ENCODE measurements at places on chromosomes 7 and 10.
A peak's percentile ranks its signal among the peaks of the same experiment; 100 is the strongest.

DNA sequence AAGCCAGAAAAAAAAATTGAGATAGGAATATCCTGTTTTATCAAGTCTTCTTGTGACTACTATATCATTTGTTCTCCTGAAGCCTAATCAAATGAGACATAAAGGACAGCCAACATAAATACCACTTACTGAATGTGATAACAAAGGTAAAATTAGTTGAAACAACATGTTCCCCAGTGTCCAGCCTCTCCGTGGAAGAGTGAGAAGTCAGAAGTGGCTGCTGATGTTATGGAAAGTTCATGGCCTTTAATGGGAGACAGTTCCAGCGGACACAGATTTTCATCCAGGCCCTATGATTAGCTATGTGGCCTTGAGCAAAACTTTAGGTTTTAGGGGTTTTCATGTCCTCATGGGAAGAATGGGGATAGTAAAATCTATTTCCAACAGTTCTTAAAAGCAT lies 724.3 kb downstream of the SUGCT start:
- H3K27ac ChIP-seq: no peak overlapping the region
- H3K36me3 ChIP-seq: no peaks in the 10 kb centered on the region
- no peak overlapping the region for H3K4me3 ChIP-seq
- H3K4me1 ChIP-seq: no peaks in the 10 kb centered on the region

DNA sequence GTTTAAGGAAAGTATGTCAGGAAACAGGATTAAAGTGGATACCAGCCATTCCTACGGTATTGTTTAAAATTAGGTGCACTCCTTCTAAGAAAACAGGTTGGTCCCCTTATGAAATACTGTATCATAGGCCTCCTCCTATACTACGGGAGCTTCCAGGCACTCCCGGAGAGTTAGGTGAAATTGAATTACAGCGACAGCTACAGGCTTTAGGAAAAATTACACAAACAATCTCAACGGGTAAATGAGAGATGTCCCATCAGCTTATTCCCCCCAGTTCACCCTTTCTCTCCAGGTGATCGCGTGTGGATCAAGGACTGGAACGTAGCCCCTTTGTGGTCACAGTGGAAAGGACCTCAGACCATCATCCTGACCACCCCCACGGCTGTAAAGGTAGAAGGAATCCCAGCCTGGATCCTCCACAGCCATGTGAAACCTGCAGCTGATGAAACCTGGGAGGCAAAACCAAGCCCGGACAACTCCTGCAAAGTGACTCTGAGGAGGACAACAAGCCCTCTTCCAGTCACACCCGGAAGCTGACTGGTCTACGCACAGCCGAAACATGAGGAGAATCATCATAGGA lies 25.1 kb upstream of the GHITM start:
- no peaks in the 10 kb centered on the region for H3K27me3 ChIP-seq
- no peaks in the 10 kb centered on the region for H3K36me3 ChIP-seq
- no peaks in the 10 kb centered on the region for H3K4me1 ChIP-seq
- H3K4me3 ChIP-seq: no peak overlapping the region
- no peak overlapping the region for H3K27ac ChIP-seq

GRCh38 chr10:34141032-34141680 lies 673.9 kb downstream of the PARD3 start:
- H3K36me3 ChIP-seq: no peaks in the 10 kb centered on the region
- no peaks in the 10 kb centered on the region for H3K27me3 ChIP-seq

DNA sequence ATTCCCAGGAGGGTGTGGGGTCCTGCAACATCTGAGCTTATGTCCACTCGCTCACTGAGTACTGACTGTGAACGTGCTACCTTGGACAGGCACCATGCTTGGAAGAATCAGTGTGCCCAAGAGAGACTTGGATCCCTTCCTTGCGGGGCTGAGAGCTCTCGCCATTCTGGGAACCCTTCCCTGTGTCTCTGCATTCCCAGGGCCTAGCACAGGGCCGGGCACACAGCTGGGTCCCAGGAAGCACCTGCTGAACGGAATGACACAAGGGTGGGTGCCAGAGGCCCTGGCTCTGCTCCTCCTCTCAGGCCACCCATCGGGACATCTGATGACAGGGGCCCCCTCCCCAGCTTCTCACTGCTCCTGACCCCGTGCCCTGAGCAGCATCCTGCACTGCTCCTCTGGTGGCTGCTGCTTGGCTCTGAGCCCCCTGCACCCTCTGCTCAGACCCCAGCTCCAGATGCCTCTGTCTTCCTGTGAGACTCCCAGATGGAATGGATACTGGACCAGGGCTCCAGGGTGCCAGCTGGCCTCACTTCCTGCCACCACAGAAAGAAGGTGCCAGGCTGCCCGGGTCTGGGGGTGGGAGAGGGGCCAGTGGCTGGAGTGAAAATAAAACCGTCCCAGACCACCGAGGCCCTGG lies 129.6 kb downstream of the NEURL1 start:
- no peak overlapping the region for H3K27ac ChIP-seq
- peaks cover 63% of the 10 kb centered on the region for H3K36me3 ChIP-seq
- no peak for DNase-seq
- H3K4me3 ChIP-seq: no peak overlapping the region

DNA sequence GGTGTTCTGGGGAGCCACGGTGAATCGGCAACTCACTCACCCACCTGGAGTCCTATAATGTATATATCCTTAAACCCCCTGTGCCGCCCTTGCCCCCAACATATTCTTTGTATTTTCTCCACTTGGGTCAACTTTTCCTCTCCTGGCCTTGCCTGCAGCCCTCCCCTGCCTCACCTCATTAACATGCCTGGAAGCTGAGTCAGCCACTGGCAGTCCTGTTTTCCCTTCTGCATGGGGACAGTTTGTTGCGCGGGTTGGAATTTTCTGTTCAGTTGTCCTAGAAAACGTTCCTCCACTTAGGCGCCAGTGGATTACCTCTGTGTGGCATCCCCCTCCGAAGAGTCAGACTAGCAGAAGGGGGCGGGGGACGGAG lies 97.4 kb downstream of the C10orf105 start:
- no peak overlapping the region for H3K27ac ChIP-seq
- no peaks in the 10 kb centered on the region for H3K36me3 ChIP-seq
- DNase-seq: no peak
- H3K4me1 ChIP-seq: peaks cover 5% of the 10 kb centered on the region

DNA sequence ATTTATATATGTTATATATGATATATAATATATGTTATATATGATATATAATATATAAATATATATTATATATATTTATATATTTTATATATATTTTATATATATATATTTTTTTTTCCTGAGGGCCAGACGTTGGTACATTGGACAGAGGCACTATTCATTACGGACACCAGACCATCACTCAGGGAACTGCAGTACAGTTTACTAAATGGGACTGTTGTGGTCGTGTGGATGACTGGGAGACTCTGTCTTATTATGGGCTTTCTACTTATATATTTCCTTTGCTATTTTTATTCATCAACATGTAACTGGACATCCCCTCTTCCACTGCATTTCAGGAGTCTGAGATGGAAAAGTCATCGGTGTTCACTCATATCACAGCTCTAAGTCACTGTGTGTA lies 87.1 kb upstream of the PRKCQ start:
- no peaks in the 10 kb centered on the region for H3K27me3 ChIP-seq
- no peak for DNase-seq
- H3K4me3 ChIP-seq: no peak overlapping the region
- H3K36me3 ChIP-seq: no peaks in the 10 kb centered on the region
- no peak overlapping the region for H3K27ac ChIP-seq

GRCh38 chr7:70446448-70447143 lies 685.3 kb upstream of the GALNT17 start:
- H3K27ac ChIP-seq: no peak overlapping the region
- H3K36me3 ChIP-seq: no peaks in the 10 kb centered on the region
- no peaks in the 10 kb centered on the region for H3K27me3 ChIP-seq
- H3K4me1 ChIP-seq: no peaks in the 10 kb centered on the region

DNA sequence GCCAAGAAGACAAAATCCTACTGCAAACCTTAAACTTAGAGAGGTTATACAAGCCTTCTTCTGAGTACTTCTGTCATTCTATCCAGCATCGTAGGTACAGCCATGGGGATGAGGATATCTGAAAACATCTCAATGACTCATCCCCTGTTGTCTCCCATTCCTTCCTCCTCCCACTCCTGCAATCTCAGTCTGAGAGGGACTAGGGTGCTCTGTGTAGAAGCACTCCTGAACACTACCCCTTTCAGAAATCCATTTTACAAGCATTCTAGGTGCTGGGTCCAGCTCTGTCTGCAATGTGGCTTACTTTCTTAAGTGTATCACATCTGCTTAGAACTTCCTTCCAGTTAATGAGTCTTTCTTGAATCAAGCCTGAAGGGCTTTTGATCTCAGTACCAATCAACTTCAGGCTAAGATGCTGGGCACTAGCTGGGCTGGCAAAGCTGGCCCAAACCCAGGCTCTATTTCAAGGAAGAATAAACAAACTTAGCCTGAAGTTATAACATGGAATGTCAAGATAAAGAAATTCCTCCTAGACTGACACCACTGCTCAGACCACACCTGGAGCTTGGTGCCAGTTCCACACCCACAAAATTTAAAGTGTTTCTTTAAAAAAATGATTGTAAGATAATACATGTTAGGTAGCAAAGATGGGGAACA lies 270.3 kb upstream of the AOAH start:
- no peaks in the 10 kb centered on the region for H3K4me1 ChIP-seq
- H3K36me3 ChIP-seq: no peaks in the 10 kb centered on the region
- no peaks in the 10 kb centered on the region for H3K27me3 ChIP-seq

- no peaks in the 10 kb centered on the region for H3K27me3 ChIP-seq
- no peak for DNase-seq
- no peak overlapping the region for H3K4me3 ChIP-seq
- H3K36me3 ChIP-seq: no peaks in the 10 kb centered on the region
- H3K4me1 ChIP-seq: no peaks in the 10 kb centered on the region
These were observed 289.9 kb upstream of the LRRN3 start for GRCh38 chr7:110800984-110801383.

DNA sequence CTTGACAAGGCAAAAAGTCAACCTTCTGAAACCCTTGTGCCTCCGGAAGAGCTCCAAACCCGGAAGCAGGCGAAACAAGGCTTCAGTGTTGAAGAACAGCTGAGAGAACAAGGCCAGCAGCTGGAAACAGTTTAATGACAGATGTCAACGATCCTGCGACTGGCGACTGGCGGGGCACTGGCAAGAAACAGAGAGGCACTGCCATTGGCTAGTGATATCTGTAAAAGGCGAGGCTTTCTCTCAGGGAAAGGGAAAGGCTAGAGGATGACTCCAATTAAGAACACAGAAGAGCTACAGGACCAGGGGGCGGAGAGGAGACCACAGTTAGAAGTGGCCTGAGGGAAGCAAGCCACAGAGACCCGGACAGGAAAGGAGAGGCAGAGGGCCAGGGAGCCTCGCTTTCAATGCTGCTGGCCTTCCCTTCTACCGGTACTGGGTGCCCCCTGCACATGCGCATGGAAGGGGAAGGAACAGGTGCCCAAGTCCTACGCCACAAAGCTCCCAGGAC lies 19.4 kb downstream of the ITGB1 start:
- peak overlapping the region; percentile 72 for H3K27ac ChIP-seq
- H3K4me3 ChIP-seq: peak overlapping the region; percentile 20
- DNase-seq: peak; percentile 61
- H3K27me3 ChIP-seq: no peaks in the 10 kb centered on the region
- H3K4me1 ChIP-seq: peaks cover 66% of the 10 kb centered on the region

GRCh38 chr7:2099048-2099957 lies 133.4 kb downstream of the MAD1L1 start:
- no peaks in the 10 kb centered on the region for H3K36me3 ChIP-seq
- no peak overlapping the region for H3K4me3 ChIP-seq
- DNase-seq: no peak
- no peaks in the 10 kb centered on the region for H3K27me3 ChIP-seq
- peaks cover 12% of the 10 kb centered on the region for H3K4me1 ChIP-seq

- no peaks in the 10 kb centered on the region for H3K4me1 ChIP-seq
- H3K27me3 ChIP-seq: no peaks in the 10 kb centered on the region
- H3K4me3 ChIP-seq: no peak overlapping the region
These were observed 187.0 kb downstream of the ZNF365 start for GRCh38 chr10:62561151-62561550.

GRCh38 chr7:155316427-155317113 lies 18.9 kb downstream of the INSIG1 start:
- H3K4me3 ChIP-seq: no peak overlapping the region
- no peak for DNase-seq
- H3K4me1 ChIP-seq: no peaks in the 10 kb centered on the region
- H3K27ac ChIP-seq: no peak overlapping the region
- no peaks in the 10 kb centered on the region for H3K27me3 ChIP-seq

GRCh38 chr10:70836319-70836718 lies 20.6 kb downstream of the SGPL1 start:
- no peak overlapping the region for H3K27ac ChIP-seq
- no peak for DNase-seq
- no peak overlapping the region for H3K4me3 ChIP-seq
- no peaks in the 10 kb centered on the region for H3K27me3 ChIP-seq
- no peaks in the 10 kb centered on the region for H3K4me1 ChIP-seq

GRCh38 chr7:1085910-1086421 lies 1.9 kb upstream of the GPER1 start:
- H3K4me3 ChIP-seq: no peak overlapping the region
- peaks cover 8% of the 10 kb centered on the region for H3K4me1 ChIP-seq
- no peak for DNase-seq
- H3K27ac ChIP-seq: no peak overlapping the region
- H3K36me3 ChIP-seq: no peaks in the 10 kb centered on the region

DNA sequence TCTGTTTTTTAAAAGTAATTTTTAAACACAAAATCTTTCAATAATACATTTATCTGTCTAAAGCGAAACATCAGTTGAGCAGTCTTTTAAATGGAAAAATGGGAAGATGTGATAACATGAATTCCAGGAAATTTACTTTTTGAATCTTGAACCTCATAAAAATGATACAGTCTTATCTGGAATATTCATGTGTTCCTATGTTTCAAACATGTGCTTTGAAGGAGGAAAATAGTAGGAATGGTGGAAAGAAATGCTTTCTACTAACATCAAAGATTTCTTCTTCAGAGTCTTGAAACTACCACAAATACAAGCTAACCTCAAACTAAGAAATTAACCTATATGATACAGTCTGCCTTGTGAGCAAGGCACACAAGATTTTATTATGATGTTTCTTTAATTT lies 317.5 kb upstream of the SEMA3A start:
- H3K4me1 ChIP-seq: no peaks in the 10 kb centered on the region
- H3K27me3 ChIP-seq: no peaks in the 10 kb centered on the region
- no peak for DNase-seq
- H3K4me3 ChIP-seq: no peak overlapping the region

DNA sequence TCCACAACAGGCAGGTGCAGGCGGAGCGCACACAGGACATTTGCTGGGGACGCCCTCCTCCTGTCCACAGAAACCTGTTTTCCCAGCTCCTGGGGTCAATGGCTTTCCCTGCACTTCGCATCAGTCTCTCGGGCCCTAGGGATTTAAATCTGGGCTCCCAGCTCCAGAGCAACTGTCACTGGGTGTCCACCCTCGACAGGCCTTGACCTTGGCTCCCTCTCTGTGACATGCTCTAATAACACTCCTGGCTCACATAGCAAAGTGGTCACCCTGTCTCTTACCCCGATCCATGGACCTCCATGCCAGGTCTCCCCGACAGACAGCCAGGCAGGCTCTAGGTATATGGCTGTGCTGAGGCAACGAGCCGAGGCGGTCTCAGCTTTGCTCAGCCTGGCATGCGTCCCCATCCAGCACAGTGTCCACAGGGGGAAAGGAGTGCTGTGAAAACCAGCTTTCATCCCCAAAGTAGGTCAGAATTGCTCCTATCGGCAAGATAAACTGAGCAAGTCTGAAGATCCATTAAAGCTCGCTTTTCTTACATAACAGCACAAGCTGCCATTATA lies 195.6 kb downstream of the TNS3 start:
- H3K27me3 ChIP-seq: no peaks in the 10 kb centered on the region
- H3K36me3 ChIP-seq: peaks cover 2% of the 10 kb centered on the region
- peaks cover 4% of the 10 kb centered on the region for H3K4me1 ChIP-seq
- no peak for DNase-seq
- H3K4me3 ChIP-seq: no peak overlapping the region
